Effector memory CD8-positive, alpha-beta T cell (primary cell): ENCODE measurements at places on chromosomes 12 and 14.
A peak's percentile ranks its signal among the peaks of the same experiment; 100 is the strongest.

DNA sequence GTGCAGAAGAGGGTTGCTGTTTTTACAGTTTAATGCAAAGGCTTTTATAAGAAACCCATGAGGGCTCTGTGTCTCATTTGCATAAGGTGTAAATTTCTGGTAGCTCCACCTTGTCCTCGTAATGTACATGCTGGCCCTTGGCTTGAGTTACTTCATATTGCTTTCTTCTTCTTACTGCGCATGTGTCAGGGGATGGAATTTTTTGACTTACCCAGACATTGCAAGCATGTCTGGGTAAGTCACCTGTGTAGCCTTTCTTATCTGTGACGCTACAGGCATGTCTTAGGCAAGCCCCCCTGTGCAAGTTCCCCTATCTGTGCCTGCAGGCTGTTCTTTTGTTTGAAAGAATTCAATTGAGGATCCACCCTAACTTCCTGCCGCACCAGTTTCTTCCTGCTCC is 274.2 kb downstream of the ETNK1 start:
- DNase-seq: no peak

DNA sequence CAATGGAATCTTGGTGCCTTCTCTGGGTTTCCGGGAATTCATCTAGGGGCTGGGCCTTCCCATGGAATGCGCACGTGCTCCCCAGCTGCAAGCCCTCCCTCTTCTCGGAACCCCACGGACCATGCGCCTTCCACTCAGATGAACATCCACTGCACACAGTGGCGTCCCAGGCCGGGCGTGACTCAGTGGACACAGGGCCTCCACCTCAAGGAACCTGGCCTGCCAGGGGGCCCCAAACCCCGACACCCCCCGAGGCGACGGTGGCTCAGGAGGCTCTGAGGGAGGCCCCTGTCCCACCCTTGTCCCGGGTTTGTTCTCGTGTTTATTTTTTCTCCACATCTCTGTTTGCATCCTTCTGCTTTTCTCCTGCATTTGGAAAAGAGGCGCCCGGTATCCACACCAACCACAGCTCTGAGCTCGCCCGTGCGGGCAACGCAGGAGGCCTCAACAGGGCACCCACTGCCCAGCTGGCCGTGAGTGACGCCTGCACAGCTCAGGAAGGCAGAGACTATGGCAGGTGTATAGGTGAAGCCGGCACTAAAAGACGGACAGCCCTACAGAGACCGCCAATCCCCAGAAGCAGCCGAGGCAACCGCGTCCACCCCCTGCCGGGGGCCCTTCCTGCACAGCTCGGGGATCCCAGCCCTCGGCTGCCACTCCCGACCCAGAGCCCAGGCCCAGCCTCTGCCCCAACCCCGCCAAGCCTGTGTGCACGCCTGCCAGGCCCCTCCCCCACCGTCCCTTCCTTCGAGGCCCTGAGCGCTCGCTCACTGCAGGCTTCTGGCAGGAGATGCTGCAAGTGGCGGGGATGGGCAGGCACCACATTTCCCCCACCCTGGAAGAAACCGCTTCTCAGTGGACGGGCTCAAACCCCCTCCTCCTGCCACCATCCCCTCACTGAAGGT is 23.8 kb upstream of the GALNT9 start:
- no peak for DNase-seq

GRCh38 chr14:22070119-22070982 is 396.7 kb upstream of the OR4E1 start:
- no peak for DNase-seq

DNA sequence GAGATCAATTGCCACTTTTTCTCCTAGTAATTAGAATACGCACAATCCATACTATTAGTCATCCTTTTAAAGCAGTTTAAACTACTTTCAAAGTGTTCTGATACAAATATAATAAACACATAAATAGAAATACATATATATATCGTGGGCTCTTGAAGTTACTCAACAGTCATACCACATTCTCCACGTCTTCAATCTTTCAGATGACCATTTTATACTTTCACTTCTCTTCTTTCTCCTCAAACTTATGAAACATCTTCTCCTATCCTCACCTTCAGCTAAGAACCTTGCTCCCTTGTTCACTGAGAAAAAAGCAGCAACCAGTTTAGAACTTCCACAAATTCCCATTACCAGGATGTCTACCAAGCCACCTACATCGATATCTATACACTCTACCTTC is 19.2 kb downstream of the CEP290 start:
- no peak for DNase-seq

GRCh38 chr12:122888232-122888752 is 7.6 kb downstream of the VPS37B start:
- DNase-seq: peak; percentile 51

DNA sequence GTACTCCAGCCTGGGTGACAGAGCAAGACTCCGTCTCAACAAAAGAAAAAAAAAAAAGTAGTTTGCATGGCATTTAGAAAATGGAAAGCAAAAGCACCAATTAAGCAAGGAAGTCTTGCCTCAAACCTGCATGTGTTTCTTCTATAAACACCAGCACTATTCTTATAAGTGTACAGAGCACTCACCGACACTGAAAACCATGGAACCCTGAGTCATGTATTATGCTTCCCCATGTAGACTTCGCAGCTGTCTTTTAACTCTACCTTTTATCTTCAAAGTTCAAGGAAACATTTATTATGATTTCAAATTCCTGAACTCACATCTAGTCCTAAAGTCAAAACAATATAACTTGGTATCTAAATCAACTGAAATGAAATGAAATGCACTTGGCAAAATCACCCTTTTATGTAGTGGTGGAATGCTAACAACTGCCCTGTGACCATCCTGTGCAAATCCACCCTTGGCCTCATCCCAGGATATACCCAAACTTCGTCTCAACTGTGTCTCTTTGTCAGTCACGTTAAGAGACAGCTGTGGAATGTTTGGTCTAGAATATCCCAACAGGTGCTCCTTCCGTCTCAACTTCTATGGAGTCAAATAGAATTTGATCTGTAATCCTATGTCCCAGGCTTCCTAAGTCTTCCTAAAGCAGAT is 4.8 kb downstream of the BCAT1 start:
- DNase-seq: no peak

- no peak for DNase-seq
Observed at GRCh38 chr12:132170637-132171292, 26.5 kb downstream of the NOC4L start.

DNA sequence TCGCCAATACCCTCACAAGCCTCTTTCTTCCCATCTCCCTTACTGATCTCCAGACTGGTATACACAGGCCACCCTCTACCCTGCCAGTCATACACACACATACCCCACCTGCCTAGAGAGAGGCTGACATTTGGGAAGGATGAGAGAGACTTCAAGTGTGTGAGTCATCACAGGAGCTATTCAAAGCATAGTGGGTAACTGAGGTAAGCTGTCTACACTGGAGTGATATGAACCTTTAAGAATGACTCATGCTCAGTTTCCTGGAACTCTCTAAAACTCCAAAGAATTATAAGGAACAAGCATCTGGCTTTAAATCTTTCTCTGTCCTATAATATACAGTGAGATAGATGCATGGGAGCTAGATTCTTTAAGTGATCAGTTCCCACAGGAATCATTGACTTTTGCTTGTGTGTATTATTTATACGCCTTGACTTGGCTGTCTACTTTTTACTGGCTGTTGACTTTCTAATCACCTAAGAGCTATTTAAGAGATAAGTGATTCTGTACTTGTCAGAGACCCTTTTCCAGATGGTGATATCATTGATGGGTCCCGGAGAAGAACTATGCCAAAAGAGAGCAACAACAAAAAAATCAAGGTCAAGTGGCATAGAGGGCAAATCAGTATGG is 5.8 kb downstream of the IGF1 start:
- DNase-seq: no peak

GRCh38 chr12:106113042-106113441 is 25.7 kb downstream of the NUAK1 start:
- no peak for DNase-seq

DNA sequence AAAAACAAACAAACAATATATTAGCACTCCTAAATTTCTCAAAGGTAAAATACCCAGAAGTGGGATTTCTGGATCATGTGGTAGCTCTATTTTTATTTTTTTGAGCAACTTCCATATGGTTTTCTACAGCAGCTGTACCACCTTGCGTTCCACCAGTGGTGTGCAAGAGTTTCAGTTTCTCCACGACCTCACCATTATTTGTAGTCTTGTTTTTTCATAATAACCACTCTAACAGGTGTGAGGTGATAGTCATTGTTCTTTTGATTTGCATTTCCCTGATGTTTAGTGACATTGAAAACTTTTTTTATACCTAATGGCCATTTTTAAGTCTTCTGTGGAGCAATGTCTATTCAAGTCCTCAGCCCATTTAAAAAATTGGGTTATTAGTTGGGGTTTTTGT is 127.3 kb upstream of the SLC38A2 start:
- DNase-seq: no peak

DNA sequence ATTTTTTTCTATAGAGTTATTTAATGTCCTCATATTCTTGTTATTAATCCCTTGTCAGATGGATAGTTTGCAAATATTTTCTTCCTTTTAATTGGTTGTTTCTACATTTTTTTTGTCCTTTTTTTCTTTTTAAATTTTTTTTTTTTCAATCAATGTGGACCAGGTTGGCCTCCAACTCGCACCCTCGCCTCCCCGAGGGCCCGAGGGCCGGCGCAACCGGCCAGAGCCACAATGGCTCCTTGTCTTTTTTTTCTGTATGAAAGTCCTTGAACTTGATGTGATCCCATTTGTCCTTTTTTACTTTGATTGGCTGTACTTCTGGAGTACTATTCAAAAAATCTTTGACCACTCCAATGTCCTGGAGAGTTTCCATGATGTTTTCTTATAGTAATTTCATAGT is 17.7 kb upstream of the SLCO1B1 start:
- no peak for DNase-seq

- no peak for DNase-seq
Observed at GRCh38 chr12:116600959-116601918, 42.1 kb downstream of the MAP1LC3B2 start.

DNA sequence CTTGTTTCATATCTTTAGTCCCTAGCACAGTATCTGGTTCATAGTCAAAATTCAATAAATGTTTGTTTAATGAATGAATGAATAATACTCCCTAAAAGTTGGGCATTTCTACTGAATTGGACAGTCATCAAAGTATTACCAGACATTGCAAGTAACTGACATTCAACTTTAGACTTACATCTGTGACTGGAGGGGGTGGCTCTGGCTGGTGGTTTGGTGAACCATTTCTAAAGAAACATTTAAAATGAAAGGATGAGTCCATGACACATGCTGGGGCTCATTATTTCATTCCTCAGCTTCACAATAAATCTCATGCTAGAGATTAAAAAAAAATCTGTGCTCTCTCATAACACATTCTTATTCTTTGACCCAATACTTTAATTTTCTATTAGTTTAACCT is 20.6 kb upstream of the CSRNP2 start:
- DNase-seq: no peak

DNA sequence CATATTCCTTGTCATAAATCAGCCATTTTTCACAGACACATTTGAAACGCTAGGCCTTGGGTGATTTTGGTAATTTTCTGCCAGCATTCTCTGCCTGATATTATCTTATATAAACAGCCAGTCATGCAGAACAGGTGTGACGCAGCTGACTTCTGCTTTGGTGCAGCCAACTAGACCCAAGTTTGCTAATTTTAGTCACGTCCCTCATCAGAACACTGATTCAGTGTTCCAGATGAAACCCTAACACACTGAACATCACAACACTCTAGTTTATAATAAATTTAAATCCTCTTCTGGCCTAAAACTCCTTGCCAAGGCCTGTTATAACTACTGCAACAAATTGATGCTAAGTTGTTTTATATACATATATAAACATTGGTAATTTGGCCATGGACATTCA is 386.1 kb downstream of the SEC23A start:
- DNase-seq: no peak

GRCh38 chr12:4191642-4192041 is 81.9 kb upstream of the CCND2 start:
- no peak for DNase-seq

DNA sequence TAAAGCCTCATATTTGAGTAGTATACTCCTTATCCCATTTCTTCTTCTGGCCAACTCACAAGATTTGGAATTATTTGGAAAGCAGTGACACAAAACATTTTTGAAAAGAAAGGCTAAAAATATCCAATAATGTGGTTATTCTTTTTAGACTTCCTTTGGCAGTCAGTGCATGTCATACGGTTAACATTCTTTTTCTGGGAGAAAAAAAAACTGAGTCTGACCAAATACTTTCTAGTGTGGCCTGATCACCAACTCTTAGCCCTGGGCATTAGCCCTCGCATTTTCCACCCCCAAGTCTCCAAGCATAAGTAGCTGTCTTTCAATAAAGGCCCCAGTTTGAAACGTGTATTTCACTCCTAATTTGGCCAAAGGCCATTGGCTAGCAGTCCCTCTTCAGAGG is 5.9 kb downstream of the RASSF3 start:
- no peak for DNase-seq

GRCh38 chr14:100776681-100777365 is 49.1 kb upstream of the MEG3 start:
- DNase-seq: no peak

GRCh38 chr12:70043490-70044138 is 199.6 kb upstream of the CNOT2 start:
- no peak for DNase-seq

DNA sequence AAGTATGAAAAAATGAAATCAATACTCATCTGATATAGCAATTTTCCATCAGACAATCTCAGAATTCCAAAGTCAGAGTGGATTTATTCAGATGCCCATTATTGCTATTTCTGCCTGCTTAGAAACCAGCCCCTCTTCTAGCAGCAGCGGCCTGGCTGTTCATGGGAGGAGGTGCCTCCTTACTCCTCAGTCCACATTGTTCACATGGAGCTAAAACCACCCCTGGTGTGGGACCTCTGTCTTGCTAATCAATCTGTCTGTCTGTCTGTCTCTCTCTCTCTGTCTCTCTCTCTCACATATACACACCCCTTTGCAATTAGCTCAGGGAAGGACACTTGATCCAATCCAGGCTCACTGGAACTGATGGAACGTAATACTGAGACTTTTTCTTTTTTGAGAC is 176.1 kb downstream of the APAF1 start:
- DNase-seq: no peak

DNA sequence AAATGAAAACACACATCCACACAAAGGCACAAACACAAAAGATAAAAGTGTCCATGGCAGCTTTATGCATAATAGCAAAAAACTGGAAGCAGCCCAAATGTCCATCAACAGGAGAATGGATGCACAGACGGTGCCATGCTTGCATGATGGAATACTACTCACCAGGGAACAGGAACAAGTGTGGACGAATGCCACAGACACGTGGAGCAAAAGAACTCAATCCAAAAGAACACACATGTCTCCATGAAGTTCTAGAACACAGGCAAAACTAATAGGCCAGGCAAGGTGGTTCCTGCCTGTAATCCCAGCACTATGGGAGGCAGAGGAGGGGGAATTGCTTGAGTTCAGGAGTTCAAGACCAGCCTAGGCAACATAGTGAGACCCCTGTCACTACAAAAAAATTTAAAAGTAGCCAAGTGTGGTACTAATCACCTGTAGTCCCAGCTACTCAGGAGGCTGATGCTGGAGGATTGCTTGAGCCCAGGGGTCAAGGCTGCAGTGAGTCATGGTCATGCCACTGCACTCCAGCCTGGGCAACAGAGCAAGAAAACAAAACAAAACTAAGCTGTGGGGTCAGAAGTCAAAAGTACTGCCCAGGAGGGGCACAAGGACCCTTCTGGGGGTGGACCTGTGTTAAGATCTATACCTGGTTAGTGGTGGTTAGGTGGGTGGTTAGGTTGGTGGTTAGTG is 7.3 kb upstream of the TMEM119 start:
- no peak for DNase-seq

- DNase-seq: peak; percentile 31
Observed at GRCh38 chr12:47079981-47080724, 394 bp upstream of the AMIGO2 start.
